Esophagus squamous epithelium (tissue), 5 donors: ENCODE measurements at places on chromosomes 1 and 21.

GRCh38 chr1:229410692-229411433, 23.0 kb downstream of the ACTA1 start:
- DNase-seq, result no peak

DNA sequence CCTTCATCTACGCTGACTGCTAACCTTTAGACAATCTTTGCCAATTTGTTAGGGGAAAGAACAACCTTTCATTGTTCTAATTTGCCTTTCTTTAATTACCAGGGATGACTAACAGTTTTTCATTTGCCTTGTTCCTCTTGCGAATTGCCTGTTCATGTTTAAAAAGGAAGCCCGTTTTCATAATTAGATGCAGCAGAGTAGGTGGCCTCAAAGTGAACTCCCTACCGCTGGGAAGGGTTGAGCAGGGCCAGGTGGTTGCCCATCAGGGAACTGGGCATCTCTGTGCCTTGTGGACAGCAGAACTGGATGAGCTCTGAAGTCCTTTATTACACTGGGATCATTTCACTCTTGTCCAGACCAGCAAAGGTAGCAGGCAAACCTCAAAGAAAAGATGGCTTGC, 59.0 kb downstream of the HIVEP3 start:
- DNase-seq, result no peak

DNA sequence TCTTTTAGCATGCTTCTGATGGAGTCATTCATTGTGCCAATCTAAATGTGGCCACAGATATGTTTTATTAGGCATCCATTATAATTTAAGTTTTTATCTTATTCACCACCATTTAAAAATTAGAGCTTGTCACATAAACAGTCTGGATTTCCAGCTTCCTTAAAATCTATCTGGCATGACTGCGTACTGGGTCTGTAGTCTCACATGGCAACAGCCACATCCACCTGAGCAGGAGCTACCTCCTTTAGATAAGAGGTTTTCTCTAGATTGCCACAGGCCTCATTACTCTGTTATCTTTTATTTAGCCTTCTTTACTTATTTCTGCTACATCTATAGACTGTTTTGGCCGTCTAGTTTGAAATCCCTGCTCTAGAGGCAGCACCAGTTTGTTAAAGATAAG, 29.1 kb downstream of the B3GALT2 start:
- no peak for DNase-seq

DNA sequence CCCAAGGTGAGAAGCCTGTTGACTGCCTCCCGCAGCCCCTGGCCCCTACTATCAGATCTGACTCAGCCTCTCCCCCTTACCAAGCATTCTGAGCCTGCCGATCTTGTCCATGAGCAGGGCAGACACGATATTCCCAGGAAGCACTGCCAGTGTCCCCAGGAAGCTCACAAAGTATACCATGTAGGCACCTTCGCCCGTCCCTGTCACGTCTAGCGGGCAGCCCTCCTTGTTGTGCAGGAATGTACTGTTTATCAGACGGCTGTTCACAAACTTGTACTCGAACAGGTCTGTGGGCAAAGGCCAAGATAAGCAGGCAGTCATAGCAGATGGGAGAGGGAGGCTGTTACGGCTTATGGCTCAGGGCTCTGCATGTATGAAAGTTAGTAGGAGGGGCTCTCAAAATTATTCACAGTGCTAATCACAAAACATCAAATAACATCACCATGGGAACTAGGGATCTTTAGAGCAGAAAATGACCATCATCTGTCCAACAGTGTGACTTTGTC, 7.3 kb downstream of the BOLA1 start:
- no peak for DNase-seq
